ENCODE measurements at places on chromosomes 7 and 10. TPM values are rescaled to one million over a fixed set of nuclear protein-coding genes. Genes with fewer than 3 reads are reported as not detected.

The PSD gene
- 7.8 TPM for total RNA-seq

The GPRIN2 gene
- total RNA-seq = 4.4 TPM

The BHLHA15 gene
- total RNA-seq = 0.57 TPM

The CARD11 gene
- 43.1 TPM for total RNA-seq

The GTF2IRD2 gene
- 18.6 TPM for total RNA-seq

The FRMD4A gene
- total RNA-seq = 88.9 TPM

The GRM8 gene
- 3.4 TPM for total RNA-seq

The RADIL gene
- 11.8 TPM for total RNA-seq

The VAX1 gene
- 0.58 TPM for total RNA-seq

The MBL2 gene
- not detected for total RNA-seq

The ANKIB1 gene
- 65.0 TPM for total RNA-seq

- no peak for DNase-seq
Observed at GRCh38 chr10:117257721-117258120, 16.8 kb downstream of the SLC18A2 start.

GRCh38 chr7:106258789-106259188 lies 26.0 kb downstream of the NAMPT start:
- DNase-seq = no peak

DNA sequence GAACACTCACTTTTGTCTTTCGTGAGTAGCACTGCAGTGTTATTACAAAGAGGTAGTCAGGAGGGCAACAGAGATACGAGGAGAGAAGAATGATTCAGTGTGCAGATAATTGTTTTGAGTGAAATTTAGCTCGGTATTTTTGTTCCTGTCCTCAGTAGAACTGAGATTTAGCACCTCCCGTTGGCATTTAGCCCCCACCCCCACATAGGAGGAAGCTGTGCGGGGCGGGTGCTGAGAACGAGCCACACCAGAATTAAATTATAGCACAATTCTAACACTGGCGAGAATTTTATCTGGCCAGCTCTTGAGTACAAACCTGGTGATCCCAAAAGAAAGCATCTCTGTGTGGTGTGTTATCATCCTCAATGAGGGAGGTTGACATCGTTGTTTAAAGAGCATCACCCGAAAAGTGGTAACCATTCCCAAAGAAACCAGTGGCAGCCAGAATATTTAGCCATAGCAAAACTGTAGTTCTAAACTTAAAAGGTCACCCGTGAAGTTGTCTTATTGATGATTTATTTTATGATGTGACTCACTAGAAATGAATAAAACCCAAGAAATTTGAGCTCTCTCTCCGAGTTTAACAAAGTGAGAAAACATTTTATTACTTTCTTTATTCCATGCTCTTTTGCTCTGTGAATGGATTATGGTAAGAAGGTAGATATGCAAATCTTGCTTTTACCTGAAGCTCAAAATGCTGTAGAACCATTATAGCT lies 612.2 kb downstream of the SUGCT start:
- DNase-seq = no peak

DNA sequence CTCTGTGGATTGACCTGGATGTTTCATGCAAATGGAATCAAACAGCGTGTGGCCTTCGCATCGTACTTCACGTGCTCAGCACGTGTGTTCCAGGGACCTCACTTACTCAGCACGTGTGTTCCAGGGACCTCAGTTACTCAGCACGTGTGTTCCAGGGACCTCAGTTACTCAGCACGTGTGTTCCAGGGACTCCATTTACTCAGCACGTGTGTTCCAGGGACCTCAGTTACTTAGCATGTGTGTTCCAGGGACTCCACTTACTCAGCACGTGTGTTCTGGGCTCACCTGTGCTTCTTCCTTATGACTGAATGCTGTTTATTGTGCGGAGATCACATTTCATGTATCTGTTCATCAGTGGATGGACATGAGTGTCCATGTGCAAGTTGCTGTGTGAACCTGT lies 22.0 kb downstream of the INPP5A start:
- no peak for DNase-seq

DNA sequence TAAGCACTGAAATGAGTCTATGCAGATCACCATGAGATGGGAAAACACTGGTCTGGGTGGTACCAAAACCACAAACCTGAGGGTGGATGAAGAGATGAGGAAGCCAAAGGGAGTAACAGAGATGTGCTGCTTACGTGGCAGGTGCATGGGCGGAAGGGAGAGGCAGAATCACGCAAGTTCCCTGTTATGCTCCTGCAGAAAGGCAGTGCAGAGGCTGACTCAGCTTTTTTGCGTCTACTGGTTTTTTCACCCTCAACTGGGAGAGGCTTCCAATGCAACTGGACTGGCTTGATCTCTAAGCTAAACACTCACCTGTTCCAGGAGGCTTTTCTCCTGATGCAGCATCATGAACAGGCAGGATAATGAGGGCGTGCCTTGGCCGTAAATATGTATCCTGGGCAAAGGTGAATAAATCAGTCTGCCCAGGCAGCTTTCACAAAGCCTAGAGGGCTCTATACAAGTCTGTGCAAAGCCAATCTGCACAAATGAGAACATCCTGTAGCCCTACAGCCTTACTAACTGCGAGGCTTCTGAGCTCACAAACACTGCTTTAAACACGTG lies 95.4 kb upstream of the AFAP1L2 start:
- DNase-seq = no peak

GRCh38 chr10:63421591-63421990 lies 44.2 kb downstream of the JMJD1C start:
- no peak for DNase-seq

- DNase-seq = no peak
Observed at GRCh38 chr7:33807779-33808482, 97.4 kb upstream of the BMPER start.

DNA sequence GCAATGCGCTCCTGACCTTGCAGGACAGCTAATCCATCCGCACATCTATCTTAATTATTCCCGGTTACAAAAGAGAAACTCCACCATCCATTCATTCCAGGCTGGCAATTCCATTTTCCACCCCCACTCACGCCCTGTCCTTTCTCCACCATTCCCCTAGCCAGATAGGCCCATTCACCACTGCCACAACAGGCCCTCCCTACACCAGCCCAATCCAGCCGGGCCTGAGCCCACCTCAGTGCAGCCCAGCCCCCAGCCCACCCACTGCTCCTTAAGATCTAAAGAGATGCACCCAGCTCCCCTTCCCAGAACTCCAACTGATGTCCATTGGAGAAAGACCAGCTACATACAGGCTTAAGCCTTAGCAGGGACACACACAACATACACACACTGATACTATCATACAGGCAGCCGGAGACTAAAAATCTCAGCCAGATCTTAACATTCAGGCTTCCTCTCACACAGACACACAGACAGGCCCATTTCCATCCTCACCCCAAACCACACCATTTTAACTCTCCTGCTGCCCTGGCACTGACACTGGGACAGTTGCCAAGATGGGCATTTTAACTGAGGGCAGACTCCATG lies 38.0 kb upstream of the PAX2 start:
- DNase-seq = no peak

GRCh38 chr10:5464546-5464945 lies 34.8 kb downstream of the CALML5 start:
- no peak for DNase-seq

DNA sequence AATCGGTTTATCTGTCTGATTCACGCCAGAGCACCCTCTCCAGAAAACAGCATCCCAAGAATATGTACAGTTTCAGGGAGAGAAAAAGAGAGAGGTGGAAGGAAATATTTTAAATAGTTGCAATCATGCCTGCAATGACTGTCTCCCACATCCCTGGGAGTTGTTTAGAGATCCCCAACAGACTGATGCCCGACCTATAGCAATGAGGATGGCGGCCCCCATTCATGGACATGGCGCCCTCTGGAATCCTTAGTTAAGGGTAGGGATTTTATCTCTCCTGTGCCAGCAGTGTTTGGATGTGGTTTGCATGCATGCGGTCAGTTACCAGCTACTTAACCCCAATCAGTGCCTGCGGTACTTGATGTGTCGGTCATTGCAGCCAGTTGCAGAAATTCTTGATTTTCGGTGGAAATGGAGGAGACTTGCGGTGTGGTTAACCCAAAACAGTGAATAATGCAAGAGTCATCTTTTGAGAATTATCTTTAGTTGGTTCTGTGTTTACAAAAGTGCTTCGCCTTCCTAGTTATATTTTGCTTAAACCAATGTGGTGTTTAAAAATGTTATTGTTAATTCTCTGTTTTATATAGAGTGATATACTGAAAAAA lies 186.0 kb upstream of the TCF7L2 start:
- no peak for DNase-seq

- DNase-seq = no peak
Observed at GRCh38 chr7:100367676-100368613, 5.3 kb upstream of the PILRA start.

DNA sequence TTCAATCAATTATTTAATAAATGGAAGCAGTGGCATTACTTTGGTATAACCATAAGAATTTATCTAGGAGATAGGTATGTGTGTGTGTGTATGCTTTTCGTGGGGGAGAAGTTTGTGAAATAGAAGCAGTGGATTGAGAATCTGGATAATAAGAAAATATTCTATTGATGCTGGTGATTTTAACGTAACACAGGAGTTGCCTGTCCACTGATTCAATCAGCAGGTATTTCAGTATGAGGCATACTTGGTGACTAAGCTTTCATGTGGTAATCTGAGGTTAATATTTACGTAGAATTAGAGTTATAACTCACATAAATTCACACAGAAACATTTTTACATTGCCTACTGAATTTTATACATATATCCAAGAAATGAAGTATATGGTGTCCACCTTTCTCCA lies 568.0 kb downstream of the ZWINT start:
- no peak for DNase-seq

DNA sequence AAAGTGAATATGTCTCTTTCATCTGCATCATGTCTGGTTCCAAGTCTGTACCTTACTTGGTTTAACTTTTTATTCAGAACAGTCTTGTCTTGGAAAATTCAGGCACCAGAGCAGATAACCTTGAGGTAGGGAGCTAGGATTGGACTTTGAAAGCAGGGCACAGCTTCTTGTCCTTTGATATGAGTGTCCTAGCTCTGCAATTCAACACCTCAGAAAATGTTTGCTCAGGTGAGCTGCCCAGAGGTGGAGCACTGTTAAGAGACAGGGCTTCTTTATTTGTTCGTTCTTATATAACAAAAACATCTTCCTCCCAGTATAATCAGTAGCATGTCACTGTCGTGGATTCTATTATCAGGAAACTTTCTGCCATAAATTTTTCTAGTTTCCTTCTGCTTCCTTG lies 118.3 kb downstream of the LRRC4 start:
- no peak for DNase-seq

- DNase-seq = no peak
Observed at GRCh38 chr7:26319636-26320035, 28.0 kb downstream of the SNX10 start.

DNA sequence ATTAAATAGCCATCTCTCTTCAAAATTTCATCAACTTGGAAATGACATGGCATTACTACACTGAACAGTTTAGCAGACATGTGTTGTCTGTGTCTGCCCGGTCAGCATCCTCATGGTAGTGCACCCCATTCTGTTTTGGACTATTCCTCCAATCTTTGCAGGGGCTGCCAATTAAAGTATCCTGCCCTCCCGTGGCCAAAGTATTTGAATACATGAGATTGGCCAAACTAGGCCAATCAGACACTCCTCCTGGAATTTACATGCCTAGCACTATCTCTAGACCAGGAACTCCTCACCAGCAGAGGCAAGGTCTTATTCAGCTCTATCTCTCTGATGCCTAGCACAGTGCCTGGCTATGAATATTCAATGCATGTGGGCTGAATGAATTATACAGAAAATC lies 4.4 kb downstream of the SHTN1 start:
- DNase-seq = no peak

DNA sequence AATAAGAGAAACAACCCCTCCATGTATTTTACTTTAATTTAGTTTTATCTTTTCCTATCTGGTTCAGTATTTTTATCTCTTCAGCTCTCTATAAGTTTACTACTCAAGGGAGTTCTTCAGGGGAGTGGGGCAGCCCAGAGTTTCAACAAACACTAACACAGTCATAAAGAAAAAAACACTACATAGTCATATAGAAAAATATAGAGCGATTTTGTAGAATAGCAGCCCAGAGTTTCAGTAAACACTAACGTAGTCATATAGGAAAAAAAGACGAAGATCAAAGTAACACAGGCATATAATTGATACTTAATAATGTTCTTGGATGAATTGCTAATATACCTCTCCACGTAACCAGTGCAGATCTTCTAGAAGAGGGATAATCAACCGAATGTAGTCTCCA lies 54.7 kb downstream of the PON1 start:
- no peak for DNase-seq

GRCh38 chr7:50376056-50376820 lies 71.7 kb downstream of the IKZF1 start:
- DNase-seq = no peak

- DNase-seq = no peak
Observed at GRCh38 chr10:105843786-105844185, 1202.7 kb downstream of the SORCS3 start.

DNA sequence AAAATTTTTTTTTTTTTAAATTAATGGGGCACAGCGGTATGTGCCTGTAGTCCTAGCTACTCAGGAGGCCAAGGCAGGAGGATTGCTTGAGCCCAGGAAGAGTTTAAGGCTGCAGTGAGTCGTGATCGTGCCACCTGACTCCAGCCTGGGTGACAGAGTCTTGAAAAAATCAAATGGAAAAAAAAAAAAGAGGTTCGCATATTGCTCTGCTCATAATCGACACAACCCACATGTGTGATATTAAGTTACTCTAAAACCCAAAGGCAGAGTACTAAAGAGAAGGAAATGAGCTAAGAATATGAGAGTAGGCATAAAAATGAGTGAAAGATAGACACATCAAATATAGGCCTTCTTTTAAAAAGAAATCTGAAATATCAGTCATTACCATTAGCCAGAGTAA lies 66.3 kb downstream of the IGF2BP3 start:
- DNase-seq = no peak

GRCh38 chr10:48589266-48589665 lies 15.6 kb downstream of the ARHGAP22 start:
- DNase-seq = no peak

DNA sequence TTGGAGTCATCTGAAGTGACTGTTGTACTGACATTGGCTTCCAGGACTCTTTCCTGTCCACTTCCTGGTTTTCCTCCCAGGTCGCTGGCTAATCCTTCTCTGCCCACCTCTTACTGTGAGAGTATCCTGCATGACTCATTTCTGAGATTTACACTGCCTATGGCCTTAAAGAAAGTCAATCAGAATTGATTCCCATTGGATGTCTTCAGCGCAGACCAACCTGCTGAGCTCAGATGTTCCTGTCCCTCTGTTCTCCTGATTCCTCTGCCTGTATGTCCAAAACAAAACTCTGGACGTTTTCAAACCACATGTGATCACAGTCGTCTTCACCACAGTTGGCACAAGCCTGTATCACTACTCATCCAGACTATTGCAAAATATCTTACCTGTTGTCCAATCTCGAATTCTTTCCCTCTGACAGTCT lies 262.1 kb downstream of the CREB5 start:
- DNase-seq = no peak

- no peak for DNase-seq
Observed at GRCh38 chr7:22356701-22357310, at the start of gene RAPGEF5. Gene RAPGEF5 (minus strand): TSS chr7:22357154. CDS start chr7:22357060, 94 bp downstream.

GRCh38 chr10:43322769-43323168 lies 48.7 kb upstream of the FXYD4 start:
- DNase-seq = peak; percentile 93
